ENCODE measurements at places on chromosomes 6 and 20. TPM values are rescaled to one million over a fixed set of nuclear protein-coding genes. Genes with fewer than 3 reads are reported as not detected.

The C6orf118 gene
- not detected for total RNA-seq

The ADA gene
- 8.1 TPM for total RNA-seq

The APOM gene
- not detected for total RNA-seq

The ADGRF5 gene
- 18.1 TPM for total RNA-seq

The HS3ST5 gene
- not detected for total RNA-seq

The BMP6 gene
- total RNA-seq = 4.7 TPM

All from thoracic aorta (tissue), 2 donors.